ENCODE measurements at places on chromosomes 5 and 9.
A peak's percentile ranks its signal among the peaks of the same experiment; 100 is the strongest.

DNA sequence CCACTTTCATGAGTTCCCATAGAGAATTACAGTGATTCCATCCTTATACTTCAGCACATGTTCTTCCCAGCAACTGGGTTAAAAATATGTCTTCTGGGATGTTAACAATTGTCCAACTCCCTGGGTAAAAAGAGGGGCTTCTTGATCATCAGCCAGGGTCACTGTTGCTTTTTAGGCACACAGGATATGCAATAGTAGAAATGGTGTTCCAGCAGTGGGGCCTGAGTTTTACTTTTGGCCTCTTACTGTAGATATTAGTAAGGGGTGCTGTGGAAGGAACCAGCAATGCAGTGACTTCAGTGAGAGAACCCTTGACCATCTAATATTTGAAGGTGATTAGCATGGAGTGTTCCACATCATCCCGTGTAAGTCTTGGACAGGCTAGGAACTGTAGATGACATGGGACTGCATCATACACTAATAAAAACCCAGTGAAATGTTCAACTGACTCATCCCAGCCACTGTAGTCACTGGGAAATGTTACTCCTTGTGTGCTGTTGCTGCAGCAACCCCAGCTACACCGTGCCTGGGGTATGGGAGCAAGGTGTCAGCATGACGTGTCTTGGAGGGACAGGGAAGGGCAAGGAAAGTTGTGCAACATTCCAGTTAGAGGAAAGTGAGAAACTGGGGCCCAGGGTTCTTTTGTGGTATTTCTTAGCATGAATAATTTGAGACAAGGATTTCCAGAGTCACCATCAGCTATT is 610.9 kb downstream of the RAB3C start:
- DNase-seq, result peak; percentile 5

DNA sequence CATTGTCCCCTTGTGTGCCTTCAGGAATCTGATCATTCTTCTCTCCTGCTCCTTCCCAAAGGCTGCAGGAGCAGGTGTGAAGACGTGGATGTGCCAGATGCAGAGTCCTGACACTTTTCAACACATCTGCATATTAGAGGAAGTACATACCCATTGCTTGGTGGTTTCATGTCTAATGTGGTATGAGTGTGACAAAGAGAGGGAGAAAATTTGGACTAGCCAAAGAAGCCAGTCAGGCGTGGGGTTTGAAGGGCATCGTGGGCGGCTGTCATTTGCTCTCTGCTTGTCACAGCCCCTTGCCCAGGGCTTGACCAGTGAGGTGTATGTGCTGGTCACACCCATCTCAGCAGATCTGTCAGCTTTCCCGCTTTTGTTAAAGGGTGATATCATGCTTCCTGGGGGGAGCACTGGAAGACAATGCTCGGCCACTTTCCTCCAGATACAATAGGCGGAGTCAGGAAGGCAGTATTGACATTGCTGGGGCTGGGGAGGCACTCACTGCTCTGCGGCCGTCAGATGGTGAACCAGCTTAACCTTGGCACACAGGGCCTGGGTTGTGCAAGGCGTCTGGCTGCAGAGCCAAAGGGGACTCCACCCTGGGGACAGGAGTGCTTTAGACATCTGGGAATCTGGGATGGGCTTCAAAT is 8.6 kb downstream of the TEK start:
- no peak for DNase-seq

GRCh38 chr5:157561110-157561509 is 14.5 kb downstream of the ADAM19 start:
- no peak for DNase-seq

GRCh38 chr5:141628175-141628788 is 8.4 kb downstream of the HDAC3 start:
- no peak for DNase-seq
